ENCODE measurements at places on chromosomes 5 and 9.

GRCh38 chr9:94911211-94911610, 184.7 kb downstream of the AOPEP start:
- DNase-seq, result no peak

GRCh38 chr5:87741881-87742280, 329.2 kb upstream of the CCNH start:
- no peak for DNase-seq

- DNase-seq, result no peak
Observed at GRCh38 chr9:137302449-137303150, 529 bp upstream of the NRARP start.

DNA sequence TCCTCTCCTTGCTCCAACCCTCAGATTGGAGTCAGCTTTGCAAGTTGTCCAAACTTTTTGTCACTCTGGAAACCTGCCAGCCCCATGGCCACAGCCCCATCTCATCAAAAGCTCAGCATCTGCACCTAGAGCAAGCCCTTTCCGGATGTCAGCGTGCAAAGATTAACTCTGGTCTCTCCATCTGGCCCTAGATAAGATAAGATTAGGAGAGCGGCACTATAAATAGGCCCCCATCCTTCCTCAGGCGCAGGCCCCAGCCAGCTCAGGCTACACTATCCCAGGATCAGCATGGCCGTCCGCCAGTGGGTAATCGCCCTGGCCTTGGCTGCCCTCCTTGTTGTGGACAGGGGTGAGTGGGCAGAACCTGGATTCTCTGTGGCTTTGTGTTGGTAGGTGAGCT, at the start of gene SPINK4:
TSS of gene SPINK4 (plus strand) at position 247 of the 400 bp plus-strand sequence. CDS start at position 289, 42 bp downstream.
- peak; percentile 40 for DNase-seq

GRCh38 chr5:175772747-175773533, 98.4 kb upstream of the CPLX2 start:
- DNase-seq, result no peak

DNA sequence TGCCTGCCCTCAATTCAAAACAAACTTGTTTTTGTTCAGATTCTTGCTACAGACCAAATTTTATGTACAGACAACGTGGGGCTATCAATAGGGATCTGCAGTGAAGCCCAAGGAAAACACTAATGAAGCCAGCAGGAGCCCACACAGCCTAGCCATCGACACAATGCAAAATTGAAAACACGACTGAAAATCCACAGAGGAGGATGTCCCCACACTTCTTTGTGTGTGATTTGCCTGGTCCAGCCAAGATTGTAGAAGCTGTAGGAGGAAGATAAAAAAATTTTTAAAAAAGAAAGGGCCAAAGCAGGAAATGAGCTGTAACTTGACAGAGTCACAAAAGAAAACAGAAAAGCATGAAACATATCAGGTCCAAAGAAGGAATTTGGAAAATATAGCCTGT, 34.8 kb downstream of the HTR4 start:
- no peak for DNase-seq

DNA sequence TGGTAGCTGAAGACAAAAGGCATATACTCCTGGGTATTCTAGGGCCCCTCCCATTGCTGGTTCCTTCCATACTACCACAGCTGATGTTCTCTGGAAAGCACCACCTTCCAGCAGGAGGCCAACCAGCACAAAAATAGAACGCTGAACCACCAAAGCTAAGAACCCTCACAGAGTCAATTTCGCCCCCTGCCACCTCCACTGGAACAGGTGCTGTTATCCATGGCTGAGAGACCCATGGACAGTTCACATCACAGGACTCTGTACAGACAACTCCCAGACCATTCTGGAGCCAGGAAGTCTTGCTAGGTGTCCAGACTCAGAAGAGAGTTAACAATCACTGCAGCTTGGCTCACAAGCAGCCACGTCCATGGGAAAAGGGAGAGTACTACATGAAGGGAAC, 1851.5 kb upstream of the NUDT12 start:
- no peak for DNase-seq

Data from BE2C (cell line).